ENCODE measurements at places on chromosomes 12 and 14.
A peak's percentile ranks its signal among the peaks of the same experiment; 100 is the strongest.

GRCh38 chr12:32583534-32583933 lies 95.6 kb upstream of the DNM1L start:
- no peak for DNase-seq

DNA sequence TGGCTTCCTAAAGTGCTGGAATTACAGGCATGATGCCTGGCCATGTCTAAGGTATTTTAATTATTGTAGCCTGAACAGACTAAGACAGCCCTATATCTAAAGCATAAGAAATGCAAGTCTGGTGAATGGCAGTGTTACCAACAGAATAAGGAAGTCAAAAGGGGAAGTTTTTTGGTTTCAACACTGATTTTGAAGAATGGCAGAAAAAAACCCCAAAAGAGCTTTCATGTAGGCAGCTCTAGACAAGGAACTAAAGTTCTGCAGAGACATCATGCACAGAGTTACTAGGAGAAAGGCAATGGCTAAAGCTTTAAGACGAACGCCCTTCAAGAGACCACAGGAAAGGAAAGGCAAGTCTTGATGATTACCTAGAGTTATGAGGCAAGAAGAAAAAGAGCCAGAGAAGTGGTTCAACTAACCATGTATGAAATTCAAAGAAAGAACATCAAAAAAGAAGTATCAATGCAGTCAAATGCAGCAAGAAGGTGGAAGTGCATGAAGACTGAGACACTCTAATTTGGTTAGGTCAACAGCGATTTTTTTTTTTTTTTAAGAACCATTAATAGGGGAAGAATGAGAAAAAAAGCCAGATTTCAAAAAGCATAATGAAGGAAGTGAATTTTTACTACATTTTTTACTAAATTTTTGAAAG lies 50.8 kb downstream of the RPS6KA5 start:
- no peak for DNase-seq

DNA sequence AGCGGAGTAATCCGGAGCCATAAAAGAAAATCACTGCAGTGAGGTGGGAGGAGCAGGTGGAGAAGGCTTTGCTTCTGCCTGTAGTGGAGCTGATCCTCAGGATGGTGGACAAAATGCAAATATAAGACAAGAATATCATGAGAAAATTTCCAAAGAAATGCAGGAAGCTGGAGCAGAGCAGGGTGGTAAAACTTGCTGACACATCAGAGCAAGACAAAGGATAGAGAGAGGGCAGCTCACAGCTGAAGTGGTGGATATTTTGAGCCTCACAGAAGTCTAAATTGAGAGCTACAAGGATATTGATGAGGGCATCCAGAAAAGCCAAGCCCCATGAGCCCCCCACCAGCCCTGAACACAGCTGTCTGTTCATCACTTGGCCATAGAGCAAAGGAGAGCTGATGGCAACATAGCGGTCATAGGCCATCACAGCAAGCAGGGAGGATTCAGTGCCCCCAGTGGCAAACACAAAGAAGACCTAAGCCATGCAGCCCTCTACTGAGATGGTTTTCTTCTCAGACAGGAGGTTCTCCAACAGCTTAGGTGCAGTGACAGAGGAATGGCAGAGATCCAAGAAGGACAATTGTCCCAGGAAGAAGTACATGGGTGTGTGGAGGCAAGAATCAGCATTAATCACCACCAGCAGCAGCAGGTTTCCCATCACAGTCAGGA lies 30.0 kb upstream of the ANP32D start:
- no peak for DNase-seq

DNA sequence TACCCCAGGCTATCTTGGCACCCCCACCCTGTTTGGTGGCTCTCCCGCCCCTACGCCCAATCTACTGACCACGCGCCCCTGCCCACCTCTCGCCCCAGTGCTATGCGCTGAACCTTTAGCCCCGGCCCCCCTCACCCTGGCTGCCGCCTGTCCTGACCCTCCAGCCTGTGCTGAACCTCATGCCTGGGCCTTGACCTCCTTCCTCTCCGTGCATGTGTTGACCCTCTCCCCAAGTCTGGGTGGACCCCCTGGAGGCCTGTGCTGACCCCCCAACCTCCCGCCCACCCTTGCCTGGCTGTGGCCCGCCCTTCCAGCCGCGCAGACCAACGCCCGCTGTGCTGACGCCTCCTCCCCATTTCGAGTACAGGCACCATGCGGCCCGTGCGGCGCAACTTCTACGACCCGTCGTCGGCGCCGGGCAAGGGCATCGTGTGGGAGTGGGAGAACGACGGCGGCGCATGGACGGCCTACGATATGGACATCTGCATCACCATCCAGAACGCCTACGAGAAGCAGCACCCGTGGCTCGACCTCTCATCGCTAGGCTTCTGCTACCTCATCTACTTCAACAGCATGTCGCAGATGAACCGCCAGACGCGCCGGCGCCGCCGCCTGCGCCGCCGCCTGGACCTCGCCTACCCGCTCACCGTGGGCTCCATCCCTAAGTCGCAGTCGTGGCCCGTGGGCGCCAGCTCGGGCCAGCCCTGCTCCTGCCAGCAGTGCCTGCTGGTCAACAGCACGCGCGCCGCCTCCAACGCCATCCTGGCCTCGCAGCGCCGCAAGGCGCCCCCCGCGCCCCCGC lies 20.7 kb downstream of the DTX1 start:
- no peak for DNase-seq

GRCh38 chr12:66900616-66901015 lies 221.7 kb upstream of the GRIP1 start:
- no peak for DNase-seq

DNA sequence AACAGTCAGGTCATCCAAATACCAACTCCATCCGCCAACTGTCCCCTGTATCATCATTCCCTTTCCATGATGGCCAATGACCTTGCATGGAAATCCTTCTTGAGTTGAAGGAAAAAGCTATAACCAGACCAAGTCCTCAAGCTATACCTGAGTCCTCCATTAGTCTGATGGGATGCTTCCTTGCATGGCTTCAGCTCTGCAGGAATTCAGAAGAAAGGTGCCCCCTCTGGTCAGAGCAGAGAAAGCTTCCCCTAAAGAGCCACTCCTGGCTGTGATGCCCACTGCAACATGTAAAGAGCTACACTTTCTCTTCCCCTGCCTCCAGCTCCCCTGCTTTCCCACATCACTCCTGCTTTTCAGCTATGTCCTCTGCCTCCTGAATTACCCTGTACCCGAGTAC lies 43.1 kb upstream of the FKBP4 start:
- DNase-seq = no peak

DNA sequence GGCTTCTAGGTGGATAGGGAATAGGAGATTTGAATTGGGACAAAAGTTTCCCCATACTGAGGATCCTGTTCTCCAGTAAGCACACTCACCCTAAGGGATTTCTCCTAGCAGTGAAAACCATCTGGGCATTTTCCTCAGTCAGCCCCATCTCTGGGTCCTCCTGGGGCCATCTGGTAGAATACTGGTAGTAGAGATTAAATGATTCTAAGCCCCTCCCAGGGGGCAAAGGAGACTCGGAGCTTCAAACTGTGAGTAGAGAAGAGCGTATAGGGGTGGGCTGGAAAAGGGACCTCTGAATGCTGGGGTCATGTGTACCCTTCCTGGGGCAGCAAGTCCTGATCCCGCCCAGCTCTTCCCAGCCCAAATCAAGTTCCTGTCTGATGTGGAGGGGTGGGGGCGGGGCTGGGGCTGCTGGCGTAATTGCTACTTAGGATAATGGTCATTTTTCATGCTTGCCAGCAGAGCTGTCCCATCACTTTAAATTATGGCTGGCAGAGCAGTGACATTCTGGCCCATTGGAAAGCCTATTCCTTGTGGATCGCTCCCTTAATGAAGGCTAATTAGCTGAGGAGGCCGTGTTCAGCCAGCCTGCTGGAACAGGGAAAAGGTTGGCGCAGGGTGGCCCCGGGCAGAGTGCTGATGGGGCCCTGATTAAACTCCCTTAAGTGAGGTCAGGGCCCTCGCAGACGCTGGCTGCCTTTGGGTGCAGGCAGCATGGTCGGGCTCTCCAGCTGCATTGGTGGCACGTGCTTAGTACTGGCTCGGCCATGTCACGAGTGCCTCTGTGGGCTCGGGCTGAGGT lies 127.8 kb downstream of the TSPAN9 start:
- DNase-seq = peak; percentile 76

DNA sequence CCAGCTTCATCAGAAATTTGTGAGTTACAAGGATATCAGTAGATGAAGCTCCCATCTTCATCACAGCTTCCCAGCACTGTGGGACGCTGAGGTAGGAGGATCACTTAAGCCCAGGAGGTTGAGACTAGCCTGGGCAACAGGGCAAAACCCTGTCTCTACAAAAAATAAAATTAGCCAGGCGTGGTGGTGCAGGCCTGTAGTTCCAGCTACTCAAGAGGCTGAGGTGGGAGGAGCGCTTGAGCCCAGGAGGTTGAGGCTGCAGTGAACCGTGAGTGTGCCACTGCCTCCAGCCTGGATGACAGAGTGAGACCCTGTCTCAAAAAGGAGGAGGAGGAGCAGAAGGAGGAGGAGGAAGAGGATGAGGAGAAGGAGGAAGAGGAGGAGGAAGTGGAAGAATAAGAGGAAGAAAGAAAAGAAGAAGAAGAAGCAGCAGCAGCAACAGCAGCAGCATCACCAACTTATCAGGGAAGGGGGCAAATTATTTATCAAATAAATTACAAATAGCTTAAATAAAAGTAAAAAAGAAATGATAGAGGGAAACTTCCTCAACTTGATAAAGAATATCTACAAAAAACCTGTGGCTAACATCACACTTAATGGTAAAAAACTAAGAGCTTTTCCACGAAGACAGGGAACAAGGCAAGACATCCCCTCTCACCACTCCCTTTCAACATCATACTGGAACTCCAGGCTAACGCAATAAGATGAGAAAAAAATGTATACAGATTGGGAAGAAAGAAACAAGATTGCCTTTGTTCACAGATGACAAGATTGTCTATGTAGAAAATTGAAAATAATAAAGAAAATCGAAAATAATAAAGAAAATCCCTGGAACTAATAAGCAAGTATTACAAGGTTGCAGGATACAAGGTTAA lies 69.6 kb downstream of the NINJ2 start:
- no peak for DNase-seq

- DNase-seq = no peak
Measured at GRCh38 chr14:103095210-103095778, 769 bp downstream of the EXOC3L4 start.

DNA sequence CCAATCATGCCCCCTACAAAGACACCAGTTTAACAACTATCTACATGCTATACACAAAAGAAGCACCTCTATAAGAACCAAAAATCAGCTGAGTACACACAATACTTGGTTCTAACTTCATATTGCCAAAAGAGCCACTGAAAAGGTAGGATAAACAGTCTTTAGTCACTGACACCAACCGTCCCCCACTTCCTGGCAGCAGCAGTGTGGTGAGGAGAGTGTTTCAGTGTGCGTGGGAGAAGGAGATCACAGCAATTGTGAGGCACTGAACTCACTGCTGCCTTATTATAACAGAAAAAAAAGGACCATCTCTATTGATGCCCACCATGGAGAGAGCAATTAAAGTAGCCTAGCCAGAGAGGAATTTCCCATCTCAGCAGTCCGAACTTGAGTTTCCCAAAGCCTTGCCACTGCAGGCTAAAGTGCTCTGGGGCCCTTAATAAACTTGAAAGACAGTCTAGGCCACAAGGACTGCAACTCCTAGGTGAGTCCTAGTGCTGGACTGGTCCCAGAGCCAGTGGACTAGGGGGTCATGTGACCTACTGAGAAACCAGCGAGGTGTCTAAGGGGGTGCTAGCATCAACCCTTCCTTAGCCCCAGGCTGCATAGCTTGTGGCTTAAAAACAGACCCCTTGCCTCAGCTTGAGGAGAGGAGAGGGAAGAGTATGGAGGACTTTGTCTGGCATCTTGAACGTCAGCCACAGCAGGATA lies 37.1 kb upstream of the LMNTD1 start:
- DNase-seq = no peak

DNA sequence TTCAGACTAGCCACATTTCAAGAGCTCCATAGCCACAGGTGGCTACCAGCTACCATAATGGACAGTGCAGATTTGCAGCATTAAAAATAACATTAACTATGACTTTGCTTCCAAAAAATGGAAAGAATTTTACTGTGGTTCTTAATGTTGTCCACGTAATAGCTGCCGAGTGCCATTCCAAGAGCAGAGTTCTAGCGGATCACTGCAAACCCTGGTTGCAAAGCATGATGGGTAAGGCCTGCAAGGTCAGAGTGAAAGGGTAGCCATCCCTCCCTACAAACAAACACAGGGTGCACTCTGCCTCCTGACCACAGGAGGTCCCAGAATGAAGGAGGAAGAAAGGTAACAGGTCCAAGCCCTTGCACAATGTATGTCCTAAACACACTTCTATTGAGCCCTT lies 157.6 kb downstream of the DPF3 start:
- DNase-seq = no peak

DNA sequence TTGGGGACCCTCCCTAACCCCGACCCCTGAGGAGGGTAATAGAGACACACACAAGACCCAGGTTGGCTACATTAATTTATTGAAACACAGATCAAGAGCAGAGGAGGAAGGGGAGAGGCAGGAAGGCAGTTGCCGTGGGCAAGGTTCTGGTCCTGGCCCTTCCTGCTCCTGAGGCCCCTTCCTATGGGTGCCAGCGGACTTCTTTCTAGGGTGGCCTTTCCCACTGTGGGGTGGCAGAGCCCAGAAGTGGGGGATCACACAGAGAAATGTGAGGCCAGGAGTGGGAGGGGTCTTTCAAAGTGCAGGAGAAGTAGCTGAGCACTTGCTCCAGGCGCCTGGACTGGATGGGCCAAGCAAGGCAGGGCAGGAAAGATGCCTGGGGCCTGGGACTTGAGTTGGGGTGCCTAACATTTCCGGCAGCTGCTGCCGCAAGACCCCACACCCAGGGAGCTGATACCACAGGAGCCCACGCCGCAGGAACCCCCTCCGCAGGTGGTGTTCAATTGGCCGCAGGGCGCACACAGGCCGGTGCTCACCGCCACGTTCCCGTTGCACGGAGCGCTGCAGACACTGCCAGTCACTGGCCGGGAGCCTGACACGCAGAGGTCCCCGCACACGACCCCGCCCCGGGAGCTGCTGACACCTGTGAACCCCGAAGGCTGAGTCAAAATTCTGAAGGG lies 5.3 kb downstream of the KRT81 start:
- DNase-seq = no peak

DNA sequence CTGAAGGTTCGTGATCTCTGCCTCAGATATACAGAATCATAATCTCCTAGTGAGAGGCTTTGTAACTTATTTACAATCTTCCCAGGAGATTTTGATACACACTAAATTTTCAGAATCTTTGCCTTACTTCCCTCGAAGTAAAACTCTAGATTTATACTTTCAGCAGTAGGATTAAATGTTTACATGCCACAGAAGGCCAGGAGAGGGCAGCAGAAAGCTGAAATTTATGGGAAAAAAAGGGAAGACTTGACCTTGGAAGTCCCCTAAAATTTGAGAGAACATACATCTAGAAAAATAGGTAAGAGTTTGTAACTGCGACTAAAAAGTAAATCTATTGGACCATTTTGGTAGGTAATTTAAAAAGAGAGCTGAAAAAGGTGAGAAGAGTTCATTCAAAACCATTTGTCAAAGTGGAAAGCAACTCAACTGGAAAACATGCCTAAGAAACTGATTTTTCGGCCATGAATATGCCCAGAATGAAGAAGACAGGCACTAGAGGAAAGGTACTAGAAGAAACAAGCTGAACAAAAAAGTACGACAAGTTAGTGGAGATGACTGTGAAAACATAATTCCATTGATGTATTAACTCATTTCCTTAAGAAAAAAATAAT lies 242.0 kb upstream of the MDGA2 start:
- peak; percentile 8 for DNase-seq

Data from NCI-H1694 treated with DMSO at 0.1 percent for 48 hours (cell line).